ENCODE measurements at places on chromosomes 13 and 19.

DNA sequence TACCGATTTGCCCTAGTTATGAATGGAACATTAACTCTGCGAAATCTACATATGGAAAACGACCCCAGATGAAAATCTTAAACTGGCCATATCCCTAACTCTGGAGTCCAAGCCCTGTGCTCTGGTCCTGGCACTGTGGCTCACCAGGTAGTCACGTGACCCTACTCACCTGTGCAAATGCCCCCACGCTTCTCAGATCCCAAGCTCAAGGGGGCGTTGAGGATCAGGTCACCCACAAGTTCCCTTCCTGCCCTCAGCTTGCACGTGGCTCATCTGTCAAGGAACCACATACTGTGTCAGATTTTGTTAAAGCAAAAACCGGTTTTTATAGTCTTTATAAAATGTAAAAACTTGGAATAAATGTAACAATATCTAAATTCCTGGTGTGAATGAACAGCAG lies 324.0 kb downstream of the SHISA2 start:
- DNase-seq: no peak

GRCh38 chr13:114109641-114110041 lies 22.8 kb downstream of the RASA3 start:
- no peak for DNase-seq

- no peak for DNase-seq
Observed at GRCh38 chr13:113801289-113801961, 42.4 kb downstream of the TMEM255B start.

DNA sequence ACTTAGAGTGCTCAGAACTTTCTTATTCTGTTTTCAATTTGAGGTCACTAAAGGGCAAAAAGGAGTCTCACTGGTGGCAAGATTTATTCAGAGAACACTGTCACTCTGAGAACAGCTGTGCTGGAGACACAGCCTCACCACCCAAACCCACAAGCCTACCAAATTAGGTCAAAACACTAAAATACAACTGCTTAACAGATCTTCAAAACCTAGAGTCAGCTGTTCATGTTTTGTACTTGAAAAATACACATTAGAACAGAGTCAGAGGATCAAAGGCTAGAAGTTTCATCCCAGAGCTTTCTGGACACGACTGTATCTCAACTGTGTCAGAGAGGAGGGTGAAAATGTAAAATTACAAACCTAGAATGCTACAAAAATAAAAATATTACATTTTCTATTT lies 89.3 kb downstream of the MIPEP start:
- no peak for DNase-seq

DNA sequence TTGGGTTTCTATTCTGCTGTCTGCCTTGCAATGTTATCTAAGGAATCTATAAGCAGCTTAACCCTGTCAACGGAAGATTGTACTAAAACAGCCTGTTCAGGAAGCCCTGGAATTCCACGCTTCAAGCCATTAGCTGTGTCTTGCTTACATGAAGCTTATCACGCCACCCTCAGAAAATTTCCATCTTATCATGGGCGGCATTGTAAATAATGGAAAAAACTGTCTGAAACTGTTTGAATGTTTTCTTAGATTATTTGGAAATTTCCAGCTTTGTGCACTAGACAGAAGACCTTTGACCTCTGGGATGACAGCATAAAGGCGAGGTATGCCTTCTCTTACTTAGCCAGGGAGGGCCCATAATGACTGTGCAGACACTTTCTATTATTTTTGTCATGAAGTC lies 319.7 kb downstream of the KCNRG start:
- no peak for DNase-seq

GRCh38 chr13:113398963-113399754 lies 35.2 kb upstream of the GRTP1 start:
- no peak for DNase-seq

DNA sequence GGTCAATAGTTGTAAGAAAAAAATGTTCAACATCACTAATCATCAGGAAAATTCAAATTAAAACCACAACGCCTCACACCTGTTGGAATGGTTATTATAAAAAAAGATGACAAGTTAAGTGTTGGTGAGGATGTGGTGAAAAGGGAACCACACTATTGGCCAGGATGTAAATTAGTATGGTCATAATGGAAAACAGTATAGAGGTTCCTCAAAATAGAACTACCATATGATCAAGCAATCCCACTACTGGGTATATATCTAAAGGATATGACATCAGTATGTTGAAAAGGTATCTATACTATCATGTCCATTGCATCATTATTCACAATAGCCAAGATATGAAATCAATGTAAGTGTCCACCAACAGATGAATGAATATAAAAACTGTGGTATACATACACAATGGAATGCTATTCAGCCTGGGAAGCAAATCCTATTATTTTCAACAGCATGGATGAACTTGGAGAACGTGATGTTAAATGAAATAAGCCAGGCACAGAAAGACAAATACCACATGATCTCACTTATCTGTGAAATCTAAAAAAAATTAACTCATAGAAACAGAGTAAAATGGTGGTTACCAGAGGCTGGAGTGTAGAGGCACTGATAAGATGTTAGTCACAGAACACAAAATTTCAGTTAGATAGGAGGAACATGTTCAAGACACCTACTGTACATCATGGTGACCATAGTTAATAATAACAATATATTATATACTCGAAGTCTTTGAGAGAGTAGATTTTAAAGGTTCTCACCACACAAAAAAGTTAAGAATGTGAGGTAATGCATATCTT lies 56.6 kb downstream of the TBC1D4 start:
- DNase-seq: no peak

- DNase-seq: no peak
Observed at GRCh38 chr13:30810261-30810701, 74.9 kb downstream of the ALOX5AP start.

GRCh38 chr13:112150352-112150751 lies 83.4 kb downstream of the SOX1 start:
- no peak for DNase-seq

GRCh38 chr13:41075034-41075433 lies 13.7 kb downstream of the WBP4 start:
- DNase-seq: no peak

GRCh38 chr19:3210347-3211017 lies 14.0 kb upstream of the CELF5 start:
- DNase-seq: no peak

DNA sequence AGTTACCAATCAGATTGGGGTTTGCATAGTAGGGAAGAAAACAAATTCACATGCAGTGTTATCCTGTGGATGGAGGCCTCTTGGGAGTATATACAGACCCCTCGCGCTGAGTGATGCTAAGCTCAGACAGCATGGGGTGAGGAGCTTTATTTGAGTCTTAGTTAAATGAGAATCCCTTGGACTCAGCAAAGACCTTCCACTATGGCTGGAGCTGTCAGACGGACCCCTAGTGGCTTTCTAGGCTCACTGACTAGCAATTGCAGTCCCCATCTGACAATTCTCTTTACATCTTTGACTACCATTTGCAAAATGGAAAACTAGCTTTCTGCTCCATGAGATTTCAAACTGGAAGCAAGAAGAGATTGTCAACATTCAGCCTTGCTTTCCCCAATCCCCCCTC lies 90.4 kb downstream of the STOML3 start:
- DNase-seq: no peak

DNA sequence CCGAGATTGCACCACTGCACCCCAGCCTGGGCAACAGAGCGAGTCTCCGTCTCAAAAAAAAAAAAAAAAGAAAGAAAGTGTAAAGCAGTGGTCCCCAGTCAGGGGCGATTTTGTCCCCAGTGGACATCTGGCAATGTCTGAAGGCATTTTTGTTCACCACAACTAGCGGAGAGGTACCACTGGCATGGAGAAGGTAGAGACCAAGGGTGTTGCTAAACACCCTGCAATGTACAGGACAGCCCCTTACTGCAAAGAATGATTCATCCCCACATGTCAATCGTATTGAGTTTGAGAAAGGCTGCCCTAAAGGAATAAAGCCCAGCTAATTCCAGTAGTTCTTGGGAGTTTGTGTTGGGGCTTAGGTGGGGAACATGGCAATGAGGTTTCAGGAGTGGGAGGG lies 38.7 kb downstream of the CYP4F2 start:
- no peak for DNase-seq

- DNase-seq: no peak
Observed at GRCh38 chr19:10855879-10856522, 7.8 kb downstream of the C19orf38 start.

DNA sequence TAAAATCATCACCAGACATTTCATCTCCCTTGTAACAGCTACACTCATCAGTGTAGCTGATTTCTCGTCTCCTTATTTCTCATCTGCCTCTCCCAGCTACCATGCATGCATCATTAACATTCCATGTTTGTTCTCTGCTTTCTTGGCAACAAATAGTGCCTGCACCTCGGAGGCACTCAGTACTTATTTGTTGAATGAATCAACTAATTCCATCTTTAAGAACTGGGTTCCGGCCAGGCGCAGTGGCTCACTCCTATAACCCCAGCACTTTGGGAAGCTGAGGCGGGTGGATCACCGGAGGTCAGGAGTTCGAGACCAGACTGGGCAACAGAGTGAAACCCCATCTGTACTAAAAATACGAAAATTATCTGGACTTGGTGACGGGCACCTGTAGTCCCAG lies 63.9 kb upstream of the GTF3A start:
- no peak for DNase-seq

DNA sequence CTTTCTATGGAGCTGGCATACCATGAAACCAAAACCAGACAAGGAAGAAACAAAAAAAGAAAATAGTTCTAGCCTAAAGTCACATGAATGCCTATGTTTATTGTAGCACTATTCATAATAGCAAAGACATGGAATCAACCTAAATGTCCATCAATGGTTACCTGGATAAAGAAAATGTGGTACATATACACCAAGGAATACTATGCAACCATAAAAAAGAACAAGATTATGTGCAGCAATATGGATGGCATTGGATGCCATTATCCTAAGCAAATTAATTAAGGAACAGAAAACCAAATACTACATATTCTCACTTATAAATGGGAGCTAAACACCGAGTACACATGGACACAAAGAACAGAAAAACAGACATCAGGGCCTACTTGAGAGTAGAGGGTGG lies 10.5 kb downstream of the ZNF780A start:
- DNase-seq: no peak

GRCh38 chr19:6374711-6375410 lies 872 bp downstream of the PSPN start:
- DNase-seq: no peak

DNA sequence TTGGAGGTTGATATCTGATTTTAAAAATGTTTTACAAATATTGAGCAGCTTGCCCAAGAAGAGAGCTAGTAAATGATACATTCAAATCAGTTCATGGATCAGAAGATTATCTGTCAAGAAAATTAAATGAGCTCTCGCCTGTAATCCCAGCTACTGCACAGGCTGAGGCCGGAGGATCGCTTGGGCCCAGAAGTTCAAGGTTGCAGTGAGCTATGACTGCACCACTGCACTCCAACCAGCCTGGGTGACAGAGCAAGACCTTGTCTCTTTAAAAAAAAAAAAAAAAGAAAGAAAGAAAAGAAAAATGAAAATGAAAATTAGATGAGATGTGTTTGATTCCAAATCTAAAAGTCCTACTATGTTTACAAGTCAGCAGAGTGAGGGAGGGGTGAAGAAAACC lies 2.4 kb downstream of the SPART start:
- no peak for DNase-seq

DNA sequence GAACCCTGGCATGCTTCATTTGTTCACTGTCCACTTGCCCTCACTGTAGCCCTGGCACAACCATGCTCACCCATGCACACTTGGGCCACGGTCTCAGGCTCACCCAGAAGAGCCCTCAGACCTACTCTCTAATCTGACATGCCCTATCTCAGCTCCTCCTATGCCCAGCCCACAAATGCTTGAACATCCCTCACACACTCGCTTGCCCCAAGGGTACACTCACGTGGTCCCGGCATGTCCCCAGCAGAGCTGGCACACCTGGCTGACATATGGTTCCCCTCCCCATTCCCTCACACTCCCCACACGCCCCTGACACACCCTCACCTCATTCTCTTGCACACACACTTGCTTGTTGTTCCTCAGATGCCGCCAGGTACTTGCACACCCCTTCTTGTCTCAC lies 55.7 kb downstream of the MAP4K1 start:
- DNase-seq: no peak

DNA sequence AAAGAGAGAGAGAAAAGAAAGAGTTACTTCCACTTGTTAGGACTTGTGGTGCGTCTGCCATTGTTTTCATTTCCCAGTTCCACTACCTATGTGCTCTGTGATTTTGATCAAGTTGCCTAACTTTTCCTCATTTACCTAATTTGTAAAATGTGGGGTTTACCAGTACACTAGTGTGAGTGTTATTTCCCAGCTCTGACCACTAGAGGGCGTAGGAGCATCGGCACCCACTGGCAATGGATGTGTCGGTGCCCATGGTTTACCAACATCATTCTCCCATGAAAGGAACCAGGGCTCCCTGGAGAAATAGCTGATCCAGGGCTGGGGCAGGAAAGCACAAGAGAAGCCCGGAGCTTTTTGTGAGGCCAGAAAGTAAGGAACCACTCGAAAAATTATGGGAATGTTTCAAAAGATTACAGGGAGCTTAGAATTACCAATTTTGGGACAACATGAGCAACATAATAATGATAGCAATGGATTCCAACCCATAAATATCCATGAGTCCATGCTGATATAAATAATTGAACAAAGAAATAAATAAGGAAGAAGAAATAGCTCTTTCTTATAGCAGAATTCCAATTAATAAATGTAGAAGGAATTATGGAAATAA lies 15.1 kb upstream of the CEACAM4 start:
- no peak for DNase-seq

DNA sequence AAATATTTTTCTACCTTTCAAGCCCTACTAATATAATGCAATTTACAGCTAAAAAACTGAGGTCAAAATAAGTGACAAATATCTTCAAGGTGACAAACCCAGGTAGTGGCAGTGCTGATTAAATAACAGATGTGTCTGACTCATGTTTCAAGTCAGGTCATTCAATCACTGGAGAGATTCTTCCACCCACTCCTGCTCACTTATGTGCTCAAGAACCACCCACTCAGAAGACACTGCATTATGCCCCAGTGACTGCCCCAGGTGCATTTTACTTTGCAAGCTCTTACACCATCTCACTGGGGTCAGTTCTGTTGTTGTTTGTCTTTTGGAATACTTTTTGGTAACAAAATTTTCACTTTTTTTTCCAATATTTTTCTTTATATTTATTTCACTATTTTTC lies 2.2 kb downstream of the ZNF100 start:
- no peak for DNase-seq

- DNase-seq: no peak
Observed at GRCh38 chr19:1168572-1169410, 5.3 kb downstream of the SBNO2 start.
